Foreskin fibroblast (primary cell): ENCODE measurements at places on chromosomes 7 and 10.

DNA sequence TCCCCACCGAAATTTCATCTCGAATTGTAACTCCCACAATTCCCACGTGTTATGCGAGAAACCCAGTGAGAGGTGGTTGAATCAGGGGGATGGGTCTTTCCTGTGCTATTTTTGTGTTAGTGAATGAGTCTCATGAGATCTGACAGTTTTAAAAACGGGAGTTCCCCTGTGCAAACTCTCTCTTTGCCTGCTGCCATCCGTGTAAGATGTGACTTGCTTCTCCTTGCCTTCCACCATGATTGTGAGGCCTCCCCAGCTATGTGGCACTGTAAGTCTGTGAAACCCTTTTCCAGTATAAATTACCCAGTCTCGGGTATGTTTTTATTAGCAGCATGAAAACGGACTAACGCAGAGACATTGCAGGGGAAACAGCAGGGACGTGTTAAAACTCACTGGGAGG lies 5.3 kb upstream of the OLAH start:
- no peak for DNase-seq

DNA sequence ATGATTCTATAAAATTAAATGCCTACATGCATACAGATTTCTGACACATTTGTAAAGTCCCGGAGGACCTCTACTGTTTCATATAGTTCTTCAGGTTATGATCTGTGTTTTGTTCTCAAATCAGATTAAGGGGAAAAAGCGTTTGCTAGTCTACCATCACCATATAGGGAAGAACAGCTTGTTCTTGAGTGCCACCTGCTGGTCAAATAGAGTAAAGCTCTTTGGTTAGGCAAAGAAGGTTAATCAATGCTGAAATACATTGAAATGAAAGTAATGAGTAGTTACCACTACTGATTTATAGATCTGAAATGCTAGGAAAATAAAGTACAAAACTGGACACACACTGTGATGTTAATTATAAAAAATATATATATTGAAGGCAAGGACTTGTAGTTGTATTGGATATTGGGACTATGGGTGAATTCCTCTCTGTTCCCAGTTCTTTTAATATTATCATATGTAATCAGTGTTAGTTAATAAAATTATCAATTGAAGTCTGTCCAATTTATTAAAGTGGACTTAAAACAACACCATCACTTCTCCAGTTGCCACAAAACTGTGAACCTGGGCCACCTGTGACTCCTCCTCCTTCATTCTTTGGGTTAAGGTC lies 72.6 kb upstream of the PDLIM1 start:
- DNase-seq, result peak; percentile 43

- DNase-seq, result no peak
These were observed 67.0 kb downstream of the ZRANB1 start for GRCh38 chr10:125008689-125009638.

GRCh38 chr7:157684157-157684908 lies 347.5 kb downstream of the DNAJB6 start:
- DNase-seq, result peak; percentile 13

DNA sequence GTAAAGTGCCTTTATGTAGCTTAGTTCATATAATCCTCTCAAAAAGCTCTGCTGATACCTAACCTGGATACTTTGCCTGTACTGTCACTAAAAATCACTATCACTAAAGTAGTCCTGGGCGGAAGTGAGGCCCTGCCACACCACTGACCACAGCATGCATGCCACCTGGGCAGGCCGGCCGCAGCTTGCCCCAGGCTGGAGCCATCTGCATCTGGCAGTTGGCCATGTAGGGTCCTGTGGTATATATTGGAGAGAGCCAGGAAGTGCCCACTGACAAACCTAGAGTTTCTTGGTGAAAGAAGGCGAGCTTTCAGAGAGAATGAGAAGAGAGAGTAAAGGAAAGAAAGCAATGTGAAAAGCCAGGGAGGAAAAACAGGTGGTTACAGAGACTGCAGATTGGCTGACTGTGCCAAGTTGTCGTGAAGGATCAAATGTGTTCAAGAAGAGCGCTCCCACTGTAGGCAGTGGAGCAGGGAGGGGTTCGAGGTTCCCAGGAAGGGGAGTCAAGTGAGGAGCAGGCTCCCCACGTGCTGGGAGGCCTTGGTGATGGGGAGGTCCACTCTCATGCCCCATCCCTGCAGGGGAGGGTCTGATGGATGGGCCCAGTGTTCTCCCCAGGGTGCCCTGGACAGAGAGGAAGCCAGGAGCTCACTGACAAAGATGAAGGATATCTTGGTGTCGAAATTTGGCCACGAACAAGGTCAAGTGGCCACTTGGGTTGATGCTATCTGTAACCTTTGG lies 13.6 kb downstream of the LOXL4 start:
- DNase-seq, result no peak

- DNase-seq, result peak; percentile 40
These were observed 22.2 kb upstream of the SRGN start for GRCh38 chr10:69065406-69066361.

- DNase-seq, result peak; percentile 67
These were observed 2.9 kb upstream of the HMX3 start for GRCh38 chr10:123132576-123133477.

- DNase-seq, result no peak
These were observed 92.8 kb downstream of the STK31 start for GRCh38 chr7:23802720-23803397.

GRCh38 chr10:91424016-91424415 lies 13.9 kb downstream of the HECTD2 start:
- no peak for DNase-seq

DNA sequence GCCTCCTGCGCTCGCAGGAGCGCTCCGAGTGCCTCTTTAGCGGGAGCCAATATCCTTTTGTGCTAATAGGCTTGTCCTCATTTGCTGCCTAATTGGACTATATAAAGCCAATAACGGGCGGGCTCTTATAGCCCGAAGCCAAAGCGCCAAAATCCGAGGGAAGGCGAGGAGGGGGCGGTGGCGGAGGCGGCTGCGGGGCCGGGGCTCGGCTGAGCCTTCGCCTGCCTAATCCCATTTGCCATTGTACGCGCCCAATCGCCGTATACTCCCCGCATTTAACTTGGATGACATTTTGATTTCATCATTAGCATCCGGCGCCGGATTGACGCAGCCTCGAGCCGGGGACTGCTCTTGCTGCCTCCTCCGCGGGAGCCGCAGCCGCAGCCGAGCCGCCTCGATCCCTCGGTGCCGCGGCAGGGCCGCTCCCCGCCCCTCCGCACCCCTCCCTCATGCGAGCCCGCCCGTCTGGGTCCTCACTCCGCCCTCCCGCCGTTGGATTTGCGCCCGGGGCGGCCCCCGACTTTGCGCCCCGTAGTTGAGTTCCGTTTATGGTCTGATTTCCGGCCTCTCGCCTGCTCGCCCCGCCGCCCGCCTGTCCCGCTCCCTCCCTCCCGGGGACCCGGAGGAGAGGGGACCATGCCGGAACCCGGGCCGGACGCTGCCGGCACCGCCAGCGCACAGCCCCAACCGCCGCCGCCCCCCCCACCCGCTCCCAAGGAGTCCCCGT lies at the start of gene HMX3:
HMX3 (plus strand) TSS at position 556 of the 727 bp plus-strand sequence; CDS start at position 637, 81 bp downstream.
- DNase-seq, result peak; percentile 61
